ENCODE measurements at places on chromosomes 13 and 19.

- no peak for DNase-seq
Measured at GRCh38 chr13:99861771-99862170, 109.8 kb downstream of the ZIC5 start.

GRCh38 chr13:112648101-112648500, 41.7 kb upstream of the ATP11A start:
- DNase-seq, result no peak

DNA sequence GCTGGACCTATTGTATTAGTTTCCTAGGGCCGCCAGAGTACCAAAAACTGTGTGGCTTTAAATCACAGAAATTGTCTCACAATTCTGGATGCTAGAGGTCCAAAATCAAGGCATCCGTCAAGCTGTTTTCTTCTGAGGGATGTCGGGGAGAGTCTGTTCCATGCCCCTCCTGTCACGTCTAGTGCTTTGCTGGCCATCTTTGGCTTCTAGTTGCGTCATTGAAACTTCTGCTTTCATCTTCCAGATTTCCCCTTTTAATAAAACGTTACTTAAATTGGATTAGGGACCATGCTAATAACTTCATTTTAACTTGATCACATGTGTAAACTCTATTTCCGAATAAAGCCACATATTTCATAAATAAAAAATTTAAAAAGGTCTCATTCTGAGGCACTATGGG, 47.5 kb downstream of the TRPM4 start:
- no peak for DNase-seq

GRCh38 chr13:41859565-41859964, 101.3 kb downstream of the VWA8 start:
- DNase-seq, result no peak

DNA sequence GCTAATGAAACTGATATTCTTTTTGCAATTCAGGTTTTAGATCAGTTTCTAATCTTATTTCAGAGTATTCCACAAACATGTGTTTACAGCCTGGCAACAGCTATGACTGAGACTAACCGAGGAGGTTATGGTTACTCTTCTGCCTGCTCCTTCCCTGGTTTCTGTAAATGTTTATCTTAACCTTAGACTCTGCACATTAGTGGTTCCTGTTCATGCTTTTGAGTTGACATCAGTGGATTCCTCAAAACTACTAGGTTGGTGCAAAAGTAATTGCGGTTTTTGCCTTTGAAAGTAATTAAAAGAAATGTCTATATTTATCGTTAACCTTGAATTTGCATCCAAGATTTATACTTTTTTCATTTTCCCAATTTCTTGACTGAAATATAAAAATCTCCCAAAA, 237.0 kb upstream of the TSHZ3 start:
- no peak for DNase-seq

DNA sequence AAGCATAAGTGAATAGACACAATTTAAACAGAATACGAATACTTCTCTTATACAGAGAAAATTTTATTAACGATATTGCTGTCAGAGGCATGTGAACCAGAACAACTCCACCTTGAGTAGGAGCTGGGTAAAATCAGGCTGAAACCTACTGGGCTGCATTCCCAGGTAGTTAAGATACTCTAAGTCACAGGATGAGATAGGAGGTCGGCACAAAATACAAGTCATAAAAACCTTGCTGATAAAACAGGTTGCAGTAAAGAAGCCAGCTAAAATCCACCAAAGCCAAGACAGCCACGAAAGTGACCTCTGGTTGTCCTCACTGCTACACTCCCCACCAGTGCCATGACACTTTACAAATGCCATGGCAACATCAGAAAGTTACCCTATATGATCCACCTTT, 49.2 kb upstream of the TRPC4 start:
- no peak for DNase-seq
